COR-L47 (cell line): ENCODE measurements at places on chromosomes 12 and 14.

GRCh38 chr12:89235189-89235993, 116.9 kb downstream of the DUSP6 start:
- DNase-seq = no peak

- DNase-seq = peak; percentile 38
These were observed 2.7 kb upstream of the KLC1 start for GRCh38 chr14:103626146-103626850.

GRCh38 chr14:27050208-27050607, 452.4 kb upstream of the NOVA1 start:
- no peak for DNase-seq

DNA sequence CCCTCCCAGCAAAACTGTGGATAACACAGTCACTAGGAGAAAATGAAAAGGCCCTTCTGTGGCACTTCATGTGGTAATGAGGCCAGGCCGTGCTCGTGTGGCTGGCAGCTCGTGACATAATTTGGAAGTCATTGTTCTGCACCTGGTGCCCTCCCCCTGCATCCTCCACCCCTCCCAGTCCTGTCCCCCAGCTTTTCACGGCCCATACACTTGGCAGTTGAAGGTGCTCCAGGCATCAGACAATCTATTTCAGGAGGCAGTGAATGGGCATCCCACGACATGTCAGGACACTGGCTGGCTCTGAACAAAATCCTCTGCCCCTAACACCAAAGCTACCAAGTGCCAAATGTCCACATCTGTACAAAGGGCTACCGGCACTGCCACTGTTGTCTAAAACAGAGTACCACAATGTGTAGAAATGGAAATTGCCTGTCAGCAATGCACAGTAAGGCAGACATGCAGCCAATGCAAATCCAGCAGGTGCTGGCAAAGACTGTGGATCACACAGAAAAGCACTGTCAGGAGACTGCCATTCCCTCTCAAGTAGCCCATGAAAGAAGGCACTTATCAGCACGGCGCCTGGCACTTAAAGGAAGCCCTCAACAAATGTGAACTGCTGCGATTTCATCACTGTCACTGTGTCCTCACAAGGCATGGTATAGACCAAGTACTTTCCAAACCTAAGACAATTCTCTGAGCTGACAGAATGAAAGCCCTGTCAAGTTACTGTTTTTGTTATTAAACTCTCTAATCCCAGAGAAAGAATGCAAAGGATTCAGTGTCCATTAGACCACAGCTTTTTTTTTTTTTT, 39.1 kb downstream of the CORO1C start:
- DNase-seq = peak; percentile 38

- no peak for DNase-seq
These were observed 148.6 kb downstream of the ANO4 start for GRCh38 chr12:100942984-100943749.

GRCh38 chr14:73814153-73814552, 37.5 kb upstream of the PTGR2 start:
- DNase-seq = no peak

GRCh38 chr14:75458305-75458704, 30.5 kb downstream of the JDP2 start:
- no peak for DNase-seq

DNA sequence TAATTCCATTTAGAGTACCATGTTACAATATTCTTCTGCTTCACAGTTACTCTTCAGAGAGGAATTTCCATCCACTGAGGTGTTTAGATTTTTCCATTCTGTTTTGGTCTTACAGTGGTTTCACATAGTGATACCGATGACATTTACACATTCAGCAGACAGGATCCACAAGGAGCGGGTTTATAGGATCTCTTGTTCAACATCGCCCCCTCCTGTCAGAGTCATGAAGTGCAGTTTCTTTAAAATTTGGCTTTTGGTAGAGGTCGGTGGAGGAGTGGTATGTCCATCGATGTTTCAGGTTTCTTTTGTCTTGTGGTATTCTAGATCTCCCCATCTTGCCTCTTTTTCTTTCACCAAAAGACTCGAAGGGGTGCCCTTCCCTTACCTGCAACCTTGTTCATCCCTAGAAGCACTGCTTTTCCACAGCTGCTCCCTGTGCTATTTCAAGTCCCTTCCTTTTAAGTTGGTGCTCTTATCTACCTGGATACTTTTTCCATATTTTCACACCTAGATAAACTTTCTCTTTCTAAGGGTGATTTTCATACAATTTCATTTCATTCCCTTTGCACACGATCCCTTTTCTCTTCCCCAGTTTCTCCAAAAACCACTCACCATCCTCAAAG, 181.3 kb downstream of the ITPR2 start:
- DNase-seq = peak; percentile 2
